Activated T-helper 2 cell treated with anti-CD3 and anti-CD28 coated beads, Interferon-gamma antibody, Interleukin-2, Interleukin-4, amounts not matched to agents 10 μg/mL and 5 μg/mL and 100 μg/mL, durations not matched to agents 14 hours and 24 hours and 36 hours (primary cell): ENCODE measurements at places on chromosomes 7 and 10.

DNA sequence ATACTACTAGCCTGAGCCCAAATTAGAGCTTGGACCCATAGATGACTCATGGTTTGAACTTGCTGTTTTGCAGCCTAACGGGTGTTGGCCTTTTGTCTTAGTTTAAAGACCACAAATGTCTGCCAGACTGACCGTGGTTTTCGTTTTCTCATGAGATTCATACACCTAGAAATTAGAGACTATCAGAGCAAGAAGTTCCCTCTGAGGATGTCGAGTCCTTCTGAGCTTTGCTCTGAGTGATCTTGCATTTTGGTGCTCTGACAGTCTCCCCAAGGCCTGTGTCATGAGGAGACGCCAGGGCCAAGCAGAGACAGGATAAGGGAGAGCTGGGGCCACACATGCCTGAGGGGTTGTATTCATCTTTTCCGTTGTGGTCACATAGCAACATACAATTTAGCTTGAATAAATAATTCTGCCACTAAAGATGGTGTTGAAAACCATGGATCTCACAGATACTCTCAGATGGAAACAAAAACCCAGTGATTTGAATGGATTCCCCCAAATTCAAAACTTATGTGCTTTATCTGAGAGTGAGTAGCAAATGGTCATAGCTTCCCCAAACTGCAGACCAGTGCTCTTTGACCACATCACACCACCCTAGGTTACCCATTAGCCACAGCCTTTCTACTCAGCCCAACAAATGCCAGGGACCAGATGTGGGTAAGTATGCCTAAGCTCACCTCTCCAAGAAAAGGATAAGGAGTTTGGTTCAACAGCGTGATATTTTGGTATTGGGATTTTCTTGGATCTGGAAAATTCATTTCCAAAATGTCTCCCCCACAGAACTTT is 762.0 kb upstream of the IGFBP3 start:
- no peaks in the 10 kb centered on the region for H3K4me1 ChIP-seq
- no peaks in the 10 kb centered on the region for H3K27me3 ChIP-seq
- H3K4me3 ChIP-seq = no peak overlapping the region
- DNase-seq = no peak
- H3K36me3 ChIP-seq = no peaks in the 10 kb centered on the region
- no peak overlapping the region for H3K27ac ChIP-seq

GRCh38 chr7:101238226-101239182 is 902 bp upstream of the CLDN15 start:
- no peak for DNase-seq
- H3K4me1 ChIP-seq = peaks cover 1% of the 10 kb centered on the region
- H3K27me3 ChIP-seq = no peaks in the 10 kb centered on the region
- peaks cover 13% of the 10 kb centered on the region for H3K36me3 ChIP-seq
- H3K4me3 ChIP-seq = no peak overlapping the region
- H3K27ac ChIP-seq = no peak overlapping the region

GRCh38 chr7:148319316-148319808 is 271.2 kb upstream of the C7orf33 start:
- H3K36me3 ChIP-seq = no peaks in the 10 kb centered on the region
- H3K4me3 ChIP-seq = no peak overlapping the region
- no peaks in the 10 kb centered on the region for H3K4me1 ChIP-seq
- no peaks in the 10 kb centered on the region for H3K27me3 ChIP-seq
- no peak for DNase-seq

DNA sequence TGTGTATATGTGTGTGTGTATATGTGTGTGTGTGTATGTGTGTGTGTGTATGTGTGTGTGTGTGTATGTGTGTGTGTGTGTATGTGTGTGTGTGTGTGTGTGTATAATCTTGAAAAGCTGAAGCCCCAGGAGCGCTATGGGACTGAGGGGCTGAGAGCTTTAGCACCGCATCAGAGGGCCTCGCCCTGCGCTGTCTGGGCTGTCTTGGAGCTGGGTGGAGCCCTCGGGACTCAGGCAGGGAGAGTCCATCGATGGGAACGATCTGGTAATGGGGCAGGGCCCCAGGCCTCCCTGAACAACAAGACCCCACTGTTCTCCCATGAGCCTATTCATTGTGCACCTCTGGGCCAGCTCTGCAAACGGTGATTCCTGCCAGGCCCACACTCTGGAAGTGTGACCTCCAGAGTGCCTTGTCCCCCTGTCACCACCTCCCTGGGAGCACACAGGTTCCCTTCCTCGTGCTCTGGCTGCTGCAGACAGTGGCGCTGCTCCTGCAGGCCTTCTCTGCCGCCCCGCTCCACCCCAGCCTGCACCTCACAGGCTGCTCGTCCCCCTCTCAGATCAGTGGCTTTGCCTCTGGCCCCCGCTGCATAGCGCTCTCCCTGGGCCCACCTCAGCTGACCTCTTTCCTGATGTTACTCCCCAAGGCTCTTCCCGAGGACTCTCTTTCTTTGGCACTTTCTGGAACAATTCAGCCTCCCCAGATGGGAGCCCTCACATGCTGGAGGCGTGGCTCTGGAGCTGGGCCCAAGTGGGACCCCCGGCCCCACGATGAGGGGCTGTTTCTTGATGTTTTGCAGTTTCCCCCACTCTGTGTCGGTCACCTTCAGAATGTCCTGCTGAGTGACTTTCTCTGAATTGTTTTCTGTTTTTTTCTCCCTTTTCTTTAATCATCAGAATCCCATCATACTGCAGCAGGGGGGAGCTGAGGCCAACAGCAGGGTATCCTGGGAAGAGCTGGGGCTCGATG is 542.2 kb upstream of the FOXK1 start:
- no peaks in the 10 kb centered on the region for H3K36me3 ChIP-seq
- no peaks in the 10 kb centered on the region for H3K27me3 ChIP-seq
- DNase-seq = no peak
- H3K4me1 ChIP-seq = no peaks in the 10 kb centered on the region
- no peak overlapping the region for H3K27ac ChIP-seq

DNA sequence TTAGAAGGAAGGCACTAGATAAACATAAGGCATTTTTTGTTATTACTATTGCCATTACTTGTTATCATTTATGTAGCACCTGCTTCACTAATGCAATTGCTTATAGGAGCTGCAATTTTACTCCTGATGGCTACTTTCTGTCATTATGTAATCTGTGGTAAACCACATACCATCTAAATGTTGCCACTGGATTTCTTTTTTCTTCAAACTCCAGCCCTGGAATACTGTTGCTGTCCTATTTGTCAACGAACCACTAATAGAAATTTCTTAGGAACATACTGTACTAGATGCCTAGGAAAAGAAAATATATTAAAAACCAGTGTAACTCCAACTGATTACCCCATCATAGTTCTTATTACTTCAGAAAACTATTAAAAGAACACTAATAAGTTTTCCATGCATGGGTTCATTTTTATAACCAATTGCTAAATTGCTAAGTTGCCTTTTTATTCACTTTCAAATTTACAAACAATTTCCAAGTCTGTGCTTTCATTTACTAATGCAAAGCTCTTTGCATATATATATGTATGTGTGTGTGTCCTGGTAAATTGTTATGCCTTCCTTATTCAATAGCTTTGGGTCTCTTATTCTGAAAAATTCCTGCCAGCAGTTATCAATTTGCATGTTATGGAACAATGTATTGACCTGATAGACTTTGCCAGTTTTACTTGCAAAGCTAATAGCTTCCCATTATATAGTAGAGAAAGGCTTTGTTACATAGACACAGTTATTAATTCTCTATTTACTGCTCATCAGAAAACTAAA is 287.4 kb downstream of the EXOC4 start:
- H3K4me3 ChIP-seq = no peak overlapping the region
- peaks cover 20% of the 10 kb centered on the region for H3K4me1 ChIP-seq
- H3K27ac ChIP-seq = no peak overlapping the region
- H3K36me3 ChIP-seq = peaks cover 9% of the 10 kb centered on the region
- H3K27me3 ChIP-seq = no peaks in the 10 kb centered on the region
- no peak for DNase-seq

GRCh38 chr7:155985518-155986250 is 173.4 kb upstream of the SHH start:
- no peak overlapping the region for H3K4me3 ChIP-seq
- peaks cover 4% of the 10 kb centered on the region for H3K27me3 ChIP-seq
- DNase-seq = no peak
- H3K27ac ChIP-seq = no peak overlapping the region

GRCh38 chr10:10976652-10977051 is 41.0 kb upstream of the CELF2 start:
- H3K27me3 ChIP-seq = peaks cover 32% of the 10 kb centered on the region
- no peak overlapping the region for H3K4me3 ChIP-seq
- no peaks in the 10 kb centered on the region for H3K36me3 ChIP-seq
- DNase-seq = no peak

- peak overlapping the region; percentile 95 for H3K4me3 ChIP-seq
- peaks cover 36% of the 10 kb centered on the region for H3K36me3 ChIP-seq
- no peak for DNase-seq
- H3K4me1 ChIP-seq = peaks cover 40% of the 10 kb centered on the region
- H3K27ac ChIP-seq = peak overlapping the region; percentile 87
- H3K27me3 ChIP-seq = peaks cover 11% of the 10 kb centered on the region
Measured at GRCh38 chr7:818031-818699, 14.1 kb upstream of the SUN1 start.

DNA sequence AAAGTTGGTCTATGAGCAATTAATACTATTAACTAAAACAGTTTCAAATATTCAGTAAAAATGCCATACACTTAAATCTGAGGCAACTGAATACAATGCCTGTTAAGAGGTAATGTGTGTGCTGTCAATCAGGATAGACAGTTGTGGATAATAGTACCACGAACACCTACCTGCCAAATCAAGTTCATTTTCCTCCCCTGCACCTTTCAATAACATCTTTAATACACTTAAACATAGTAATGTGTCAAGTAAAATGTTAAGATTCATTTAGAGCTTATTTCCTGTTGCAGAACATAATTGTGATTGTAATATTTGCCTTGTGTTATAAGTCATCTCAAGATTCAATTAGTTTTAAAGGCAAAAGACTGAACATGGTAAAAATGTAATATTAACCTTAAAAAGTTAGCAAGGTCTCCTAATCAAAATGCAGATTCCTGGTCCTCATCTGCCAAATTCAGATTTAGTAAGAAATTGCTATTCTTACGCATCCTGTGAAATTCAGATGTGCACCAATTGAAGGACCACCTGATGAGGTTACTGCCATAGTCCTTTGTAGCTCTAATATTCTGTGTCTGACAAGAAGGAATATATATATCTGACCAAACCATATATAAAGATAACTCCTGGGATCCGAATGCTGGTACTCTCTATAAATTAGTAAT is 37.1 kb downstream of the COL1A2 start:
- peaks cover 11% of the 10 kb centered on the region for H3K27me3 ChIP-seq
- H3K4me3 ChIP-seq = no peak overlapping the region
- no peaks in the 10 kb centered on the region for H3K36me3 ChIP-seq
- no peak for DNase-seq
- H3K27ac ChIP-seq = no peak overlapping the region

DNA sequence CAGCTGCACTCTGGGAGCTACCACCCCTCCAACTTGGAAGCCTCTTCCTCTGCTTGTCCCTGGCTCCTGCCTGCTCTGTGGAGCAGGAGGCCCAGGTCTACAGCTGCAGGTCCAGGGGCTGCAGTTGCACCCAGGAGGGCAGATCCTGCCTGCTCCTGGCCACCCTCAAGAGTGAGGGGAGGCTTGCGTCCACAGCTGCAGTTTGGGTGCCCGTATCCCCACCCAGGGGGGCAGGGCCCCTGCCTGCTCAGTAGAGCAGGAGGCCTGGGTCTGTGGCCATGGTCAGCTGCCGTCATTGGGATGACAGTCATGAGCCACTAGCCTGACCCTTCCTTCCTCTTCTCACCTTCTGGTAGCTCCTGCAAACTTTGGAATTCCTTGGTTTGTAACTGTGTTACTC is 25.1 kb downstream of the HHEX start:
- H3K4me1 ChIP-seq = peaks cover 3% of the 10 kb centered on the region
- no peak overlapping the region for H3K27ac ChIP-seq
- peaks cover 26% of the 10 kb centered on the region for H3K27me3 ChIP-seq
- DNase-seq = no peak
- no peaks in the 10 kb centered on the region for H3K36me3 ChIP-seq

- H3K4me3 ChIP-seq = no peak overlapping the region
- no peak overlapping the region for H3K27ac ChIP-seq
- no peak for DNase-seq
- no peaks in the 10 kb centered on the region for H3K36me3 ChIP-seq
- H3K4me1 ChIP-seq = no peaks in the 10 kb centered on the region
Measured at GRCh38 chr7:9945857-9946256, 1027.8 kb upstream of the PHF14 start.

DNA sequence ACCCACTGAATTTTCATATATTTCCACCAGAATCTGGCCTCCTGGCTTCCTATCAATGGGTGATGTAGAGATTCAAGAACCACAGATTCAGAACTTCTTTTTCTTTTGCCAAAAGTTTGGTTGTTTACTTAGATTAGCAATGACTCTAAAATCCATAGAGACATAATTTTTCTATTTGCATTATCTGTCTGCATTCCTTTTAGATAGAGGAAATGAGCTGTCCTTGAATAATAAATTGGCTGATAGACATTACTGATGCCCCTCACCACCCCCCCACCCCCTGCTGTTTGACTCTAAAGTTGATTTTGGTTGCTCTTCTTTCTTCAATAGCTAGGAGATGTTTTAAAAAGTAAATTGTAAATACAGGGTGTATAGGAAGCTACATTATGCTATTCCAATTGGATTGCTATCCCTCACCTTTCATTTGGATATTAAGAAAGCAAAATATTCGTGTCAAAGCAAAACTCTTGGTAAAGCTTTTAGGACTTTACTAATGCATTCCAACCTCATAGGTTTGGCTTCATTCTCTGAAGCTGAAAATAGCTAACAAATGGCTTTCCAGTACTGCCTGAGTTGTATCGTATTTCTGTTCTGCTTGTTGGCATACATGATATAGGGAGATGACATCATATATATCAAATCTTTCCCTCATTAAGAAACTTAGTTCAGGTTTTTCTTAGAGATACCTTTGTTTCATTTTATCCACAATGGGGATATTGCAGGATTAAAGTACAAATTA is 606.0 kb downstream of the ARL4A start:
- no peak overlapping the region for H3K4me3 ChIP-seq
- no peak overlapping the region for H3K27ac ChIP-seq
- no peaks in the 10 kb centered on the region for H3K36me3 ChIP-seq
- DNase-seq = no peak
- H3K27me3 ChIP-seq = no peaks in the 10 kb centered on the region

GRCh38 chr7:66330961-66331360 is 125.8 kb downstream of the TPST1 start:
- H3K4me1 ChIP-seq = no peaks in the 10 kb centered on the region
- peaks cover 2% of the 10 kb centered on the region for H3K27me3 ChIP-seq
- H3K36me3 ChIP-seq = no peaks in the 10 kb centered on the region
- H3K4me3 ChIP-seq = no peak overlapping the region
- DNase-seq = no peak
- H3K27ac ChIP-seq = no peak overlapping the region

GRCh38 chr7:150787321-150788281 is 12.6 kb downstream of the TMEM176B start:
- peaks cover 8% of the 10 kb centered on the region for H3K27me3 ChIP-seq
- no peak for DNase-seq
- no peaks in the 10 kb centered on the region for H3K36me3 ChIP-seq
- H3K4me1 ChIP-seq = peaks cover 2% of the 10 kb centered on the region

- no peaks in the 10 kb centered on the region for H3K36me3 ChIP-seq
- no peak for DNase-seq
- H3K27ac ChIP-seq = no peak overlapping the region
- H3K4me3 ChIP-seq = no peak overlapping the region
- H3K27me3 ChIP-seq = peaks cover 57% of the 10 kb centered on the region
Measured at GRCh38 chr7:149669121-149669818, 104.1 kb downstream of the ZNF467 start.

GRCh38 chr7:20825555-20825954 is 38.9 kb upstream of the SP8 start:
- DNase-seq = no peak
- H3K27ac ChIP-seq = no peak overlapping the region
- no peaks in the 10 kb centered on the region for H3K27me3 ChIP-seq
- H3K4me3 ChIP-seq = no peak overlapping the region
